ENCODE measurements at places on chromosomes 2 and 18.
A peak's percentile ranks its signal among the peaks of the same experiment; 100 is the strongest.

DNA sequence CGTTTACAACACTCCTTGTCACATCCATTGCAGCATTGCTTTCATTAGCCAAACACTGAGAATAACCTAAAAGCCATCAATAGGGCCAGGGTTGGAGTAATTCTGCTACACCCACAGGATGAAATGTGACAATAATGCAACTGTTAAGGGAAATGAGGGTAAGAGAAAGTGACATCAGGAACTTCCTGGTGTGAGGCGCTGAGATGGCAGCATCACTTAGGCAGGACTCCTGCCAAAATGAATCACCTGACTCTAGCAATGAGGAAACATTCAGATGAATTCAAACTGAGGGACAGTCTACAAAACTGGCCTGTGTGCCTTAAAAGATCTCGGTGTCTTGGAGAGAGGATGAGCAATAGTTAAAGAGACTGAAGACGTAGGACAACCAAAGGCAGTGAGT is 115.6 kb upstream of the AGAP1 start:
- DNase-seq, result peak; percentile 13

- DNase-seq, result no peak
Measured at GRCh38 chr2:52474091-52474490, 1293.5 kb upstream of the CHAC2 start.

DNA sequence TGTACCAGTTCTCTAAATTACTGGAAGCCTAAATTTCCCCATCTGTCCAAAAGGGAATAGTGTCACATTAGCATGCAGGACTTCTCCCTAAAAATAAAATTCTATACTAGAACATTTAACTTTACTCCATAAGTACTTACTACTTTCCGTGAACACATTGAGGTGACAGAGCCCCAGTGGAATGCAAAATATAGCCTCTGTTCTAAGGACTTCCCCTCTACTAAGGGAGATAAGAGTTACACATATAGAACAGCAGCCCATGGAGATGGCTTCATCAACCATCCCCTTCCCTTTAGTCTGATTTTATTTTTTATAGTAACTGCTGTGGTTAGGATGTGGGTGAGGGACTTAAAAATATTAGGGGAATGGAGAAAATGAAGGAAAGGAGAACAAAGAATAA is 68.9 kb upstream of the STPG4 start:
- peak; percentile 60 for DNase-seq

DNA sequence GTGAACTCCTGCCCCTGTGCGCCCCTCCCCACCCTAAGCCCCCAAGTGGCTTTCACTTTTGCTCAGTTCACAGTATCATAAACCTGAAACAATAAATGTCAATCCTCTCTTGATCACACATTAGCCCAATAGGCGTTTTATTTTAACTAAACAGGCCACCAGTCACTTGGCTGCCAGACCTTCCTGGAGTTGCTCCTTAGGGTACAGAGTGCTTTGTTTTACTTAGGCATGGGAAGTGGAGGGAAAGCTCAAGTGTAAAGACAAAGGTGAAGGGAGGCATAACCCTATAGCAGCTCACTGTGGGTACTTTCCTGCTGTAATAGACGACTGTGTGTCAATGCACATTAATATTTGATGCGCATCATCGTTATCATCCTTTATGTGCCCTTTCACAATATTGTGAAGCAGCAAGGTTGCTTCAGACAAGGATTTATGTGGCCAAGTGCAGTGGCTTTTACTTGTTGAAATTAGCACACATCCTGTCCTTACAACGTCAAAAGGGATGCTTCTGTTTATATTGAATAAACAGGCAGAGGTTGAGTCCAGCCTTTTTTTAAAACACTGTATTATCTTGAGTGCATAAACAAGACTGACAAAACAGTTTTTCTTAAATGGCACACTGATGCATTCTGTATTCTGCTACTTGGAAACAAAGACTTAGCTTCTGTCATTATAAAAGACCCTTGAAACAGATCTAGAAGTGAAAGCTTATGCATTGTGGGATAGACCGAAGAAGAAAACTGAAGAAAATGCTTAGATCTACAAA is 168.5 kb downstream of the TMEFF2 start:
- no peak for DNase-seq

- peak; percentile 66 for DNase-seq
Measured at GRCh38 chr2:215736653-215737290, 276.6 kb downstream of the MREG start.

DNA sequence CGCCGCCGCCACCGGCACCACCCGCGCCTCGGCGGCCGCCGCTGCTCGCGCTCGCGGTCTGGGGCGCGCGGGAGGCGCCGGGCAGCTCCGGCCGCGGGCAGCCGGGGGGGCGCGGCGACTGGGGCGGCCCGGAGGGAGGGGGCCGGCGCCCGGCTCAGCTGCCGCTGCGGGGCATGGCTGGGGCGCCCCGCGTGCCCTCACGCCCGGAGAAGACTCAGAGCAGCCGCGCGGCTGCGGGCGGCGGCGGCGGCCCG is 295 bp downstream of the GAREM1 start:
- no peak for DNase-seq

DNA sequence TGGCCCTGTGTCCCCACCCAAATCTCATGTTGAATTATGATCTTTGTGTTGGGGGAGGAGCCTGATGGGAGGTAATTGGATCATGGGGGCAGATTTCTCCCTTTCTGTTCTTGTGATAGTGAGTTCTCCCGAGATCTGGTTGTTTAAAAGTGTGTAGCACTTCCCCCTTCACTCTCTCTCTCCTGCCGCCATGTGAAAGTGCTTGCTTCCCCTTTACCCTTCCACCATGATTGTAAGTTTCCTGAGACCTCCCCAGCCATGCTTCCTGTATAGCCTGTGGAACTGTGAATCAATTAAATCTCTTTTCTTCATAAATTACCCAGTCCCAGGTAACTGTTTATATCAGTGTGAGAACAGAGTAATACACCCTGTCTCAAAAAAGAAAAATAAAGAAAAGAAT is 25.5 kb downstream of the LRRFIP1 start:
- no peak for DNase-seq

- no peak for DNase-seq
Measured at GRCh38 chr2:152098496-152099366, at the start of gene CACNB4. CACNB4 (minus strand) TSS chr2:152099044.

DNA sequence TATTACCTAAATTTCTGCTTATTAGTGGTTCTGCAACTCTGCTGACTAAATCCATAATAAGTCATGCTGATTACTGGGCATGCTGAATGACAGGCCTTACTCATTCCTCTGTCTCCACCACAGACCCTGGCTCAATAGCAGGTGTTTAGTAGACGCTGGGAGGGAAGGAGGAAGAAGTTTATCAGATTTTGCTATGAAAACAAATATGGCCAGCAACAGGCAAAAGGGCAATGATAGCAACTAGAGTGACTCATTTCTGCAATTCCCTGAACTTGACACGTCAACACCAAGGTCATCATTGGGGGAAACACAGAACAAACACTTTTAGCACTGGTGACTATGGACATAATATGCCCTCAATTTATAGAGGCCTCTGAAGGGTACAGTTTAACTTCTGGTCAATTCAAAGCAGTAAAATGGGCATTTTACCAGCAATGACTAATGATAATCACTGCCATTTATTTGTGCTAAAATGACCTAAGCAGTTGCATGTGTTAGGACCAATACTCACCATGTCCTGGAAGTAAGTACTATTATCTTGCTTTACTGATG is 35.2 kb downstream of the TMEM163 start:
- no peak for DNase-seq

GRCh38 chr2:46390036-46390435 is 89.3 kb upstream of the TMEM247 start:
- DNase-seq, result no peak

DNA sequence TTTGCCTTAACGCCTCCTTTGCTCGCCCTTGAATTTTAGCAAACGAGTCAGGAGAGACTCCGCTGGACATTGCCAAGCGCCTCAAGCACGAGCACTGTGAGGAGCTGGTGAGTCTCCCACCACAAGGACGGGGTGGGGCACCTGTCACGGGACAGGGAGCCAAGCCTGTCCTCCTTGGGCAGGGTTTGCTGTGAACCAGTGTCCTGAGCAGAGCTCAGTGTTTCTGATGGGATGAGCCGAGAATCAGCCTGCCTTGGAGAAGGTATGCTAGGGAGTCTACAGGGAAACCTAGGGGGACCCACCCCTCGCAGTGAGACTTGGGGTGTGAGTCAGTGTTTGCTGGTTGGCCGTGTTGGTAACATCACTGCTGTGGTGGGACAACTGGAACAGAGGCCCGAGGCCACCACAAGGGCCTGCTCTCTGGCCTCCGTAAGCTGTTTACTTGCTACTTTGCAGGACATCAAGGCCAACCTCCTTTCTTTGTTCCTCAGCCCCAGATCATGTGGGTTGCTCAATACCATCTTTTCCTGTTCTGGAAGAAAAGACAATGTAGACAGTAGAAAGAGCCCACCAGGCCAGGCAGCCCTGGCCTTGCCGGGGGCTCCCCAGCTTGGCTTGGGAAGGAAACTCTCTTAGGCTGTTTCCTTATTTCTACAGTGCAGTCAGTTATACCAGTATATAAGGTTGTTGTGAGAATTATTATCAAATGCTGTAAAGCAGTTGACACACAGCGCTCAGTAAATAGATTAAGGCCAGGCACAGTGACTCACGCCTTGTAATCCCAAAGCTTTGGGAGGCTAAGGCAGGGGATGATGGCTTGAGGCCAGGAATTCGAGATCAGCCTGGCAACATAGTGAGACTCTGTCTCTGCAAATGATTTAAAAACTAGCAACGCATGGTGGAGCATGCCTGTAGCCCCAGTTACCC is 42.4 kb downstream of the ITGB1BP1 start:
- peak; percentile 94 for DNase-seq

- no peak for DNase-seq
Measured at GRCh38 chr2:176873403-176873802, 339.2 kb upstream of the HNRNPA3 start.

- DNase-seq, result no peak
Measured at GRCh38 chr2:73994178-73994831, 9.6 kb downstream of the TET3 start.

DNA sequence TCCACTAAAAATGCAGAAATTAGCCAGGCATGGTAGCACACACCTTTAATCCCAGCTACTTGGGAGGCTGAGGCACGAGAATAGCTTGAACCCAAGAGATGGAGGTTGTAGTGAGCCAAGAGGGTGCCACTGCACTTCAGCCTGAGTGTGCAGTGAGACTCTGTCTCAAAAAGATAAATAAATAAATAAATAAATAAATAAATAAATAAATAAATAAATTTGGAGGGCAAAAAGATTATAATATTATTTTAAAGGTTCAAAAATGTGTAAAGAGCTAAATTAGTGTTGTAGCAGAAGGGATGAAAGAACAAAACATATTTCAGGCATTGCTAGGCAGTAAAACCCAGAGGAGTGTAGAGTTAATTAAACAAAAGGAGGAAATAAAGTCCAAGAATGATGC is 1136.4 kb upstream of the CDH2 start:
- DNase-seq, result no peak

- peak; percentile 69 for DNase-seq
Measured at GRCh38 chr2:157809212-157809611, 66.9 kb downstream of the ACVR1 start.

- DNase-seq, result no peak
Measured at GRCh38 chr18:79553154-79553553, 126.4 kb upstream of the CTDP1 start.

GRCh38 chr2:231800493-231801091 is 14.3 kb downstream of the COPS7B start:
- no peak for DNase-seq

DNA sequence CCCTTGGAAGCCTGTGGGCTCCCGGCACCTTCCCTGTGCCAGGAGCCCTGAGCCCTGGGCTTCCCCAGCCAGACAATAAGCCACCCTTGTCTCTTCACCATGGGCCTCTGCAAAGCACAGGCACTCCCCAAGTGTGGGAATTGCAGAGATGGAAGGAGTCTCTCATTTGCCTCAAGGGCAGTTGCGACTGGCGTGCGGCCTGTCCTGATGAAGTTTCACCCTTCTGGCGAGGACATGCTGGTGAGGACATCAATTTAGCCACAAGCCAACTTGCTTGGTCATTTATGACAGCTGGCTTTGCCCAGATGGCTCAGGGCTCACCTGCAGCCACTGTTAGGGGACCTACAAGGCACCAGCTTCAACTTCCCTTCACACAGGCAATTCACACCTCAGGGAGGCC is 180.2 kb downstream of the ANAPC1 start:
- no peak for DNase-seq

GRCh38 chr2:153101187-153101586 is 377.4 kb downstream of the RPRM start:
- no peak for DNase-seq

DNA sequence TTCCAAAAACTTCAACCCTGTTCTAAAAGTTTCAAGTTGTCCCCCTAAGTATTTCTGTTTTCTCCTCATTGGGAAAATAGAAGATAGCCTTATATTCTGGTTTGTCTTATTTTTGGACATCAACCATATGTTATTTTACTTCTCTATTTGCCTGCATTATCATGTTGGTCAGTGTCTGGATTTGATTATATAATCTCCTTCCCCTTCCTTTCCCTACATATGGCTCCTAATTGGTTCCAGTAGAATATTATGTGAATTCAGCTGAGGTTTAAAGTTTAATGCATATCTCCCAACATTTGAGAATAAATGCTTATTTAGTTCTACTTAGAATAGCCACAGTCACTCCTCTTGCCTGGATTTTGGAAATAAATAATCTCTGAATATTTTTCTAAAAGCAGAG is 66.9 kb downstream of the OXER1 start:
- no peak for DNase-seq

DNA sequence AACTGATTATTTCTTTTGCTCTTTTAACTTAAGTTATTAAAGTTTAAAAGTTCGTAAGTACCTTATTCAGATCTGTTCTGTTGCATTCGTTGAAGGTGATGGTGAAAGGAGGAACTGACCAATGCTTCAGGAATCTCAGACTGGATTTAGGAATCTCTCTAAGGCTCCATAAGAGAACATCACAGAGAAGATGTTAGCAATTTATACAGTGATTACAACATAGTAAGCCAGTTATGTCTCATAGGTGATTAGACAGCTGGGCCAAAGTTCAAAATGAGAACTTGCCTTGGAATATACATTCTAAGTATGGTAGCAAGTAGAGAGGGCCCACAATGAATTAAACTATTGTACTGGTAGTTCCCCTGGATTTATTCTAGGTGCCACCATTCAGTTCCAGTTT is 3.2 kb downstream of the MARS2 start:
- peak; percentile 76 for DNase-seq

- no peak for DNase-seq
Measured at GRCh38 chr2:281381-281780, 6.5 kb downstream of the ALKAL2 start.

DNA sequence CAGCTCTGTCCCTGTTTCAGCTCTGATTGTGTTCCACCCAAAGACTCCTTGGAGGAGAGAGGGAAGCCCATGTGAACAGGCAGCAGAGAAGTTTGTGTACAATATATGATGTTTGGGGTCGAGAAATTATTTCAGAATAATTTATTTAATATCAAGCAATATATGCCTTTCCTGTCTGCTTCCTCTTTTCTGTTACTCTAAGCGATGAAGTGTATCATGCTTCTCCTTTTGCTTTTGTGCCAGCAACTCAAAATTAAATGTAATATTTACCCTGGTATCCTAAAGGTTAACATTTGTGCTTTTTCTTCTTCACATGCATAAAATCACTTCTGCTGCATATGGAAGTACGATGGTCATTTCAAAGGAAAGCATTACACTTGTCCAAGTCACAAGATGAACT is 2.4 kb upstream of the NTSR2 start:
- DNase-seq, result no peak

GRCh38 chr2:10269711-10270610 is 32.7 kb upstream of the HPCAL1 start:
- DNase-seq, result no peak

Measured in fibroblast of skin of right quadriceps (primary cell).